Uterus (tissue), 4 donors: ENCODE measurements at places on chromosomes 7 and 10. TPM values are rescaled to one million over a fixed set of nuclear protein-coding genes. Genes with fewer than 3 reads are reported as not detected.

The SNCG gene
- total RNA-seq: 39.7 TPM

The TRPV5 gene
- not detected for total RNA-seq

GRCh38 chr10:128230401-128230800 is 104.2 kb upstream of the MKI67 start:
- H3K4me3 ChIP-seq: no peak overlapping the region
- no peaks in the 10 kb centered on the region for H3K4me1 ChIP-seq
- no peaks in the 10 kb centered on the region for H3K27me3 ChIP-seq

DNA sequence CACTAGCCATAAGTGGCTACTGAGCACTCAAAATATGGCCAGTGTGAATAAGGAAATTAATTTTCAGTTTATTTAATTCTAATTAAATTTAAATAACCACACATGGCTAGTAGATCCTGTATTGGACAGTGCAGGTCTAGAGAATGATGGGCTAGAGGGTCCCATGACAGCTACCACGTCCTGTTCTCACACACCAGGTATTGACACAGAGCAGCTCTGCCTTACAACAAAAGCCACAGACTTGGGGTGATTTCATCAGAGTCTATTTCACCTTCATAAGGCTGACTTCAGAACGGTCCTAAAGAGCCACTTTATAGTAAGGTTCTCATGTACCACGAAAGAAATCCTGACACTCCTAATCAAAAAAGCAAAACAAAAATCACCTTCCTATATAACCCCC is 111.3 kb downstream of the UBE2H start:
- no peaks in the 10 kb centered on the region for H3K36me3 ChIP-seq
- H3K4me3 ChIP-seq: no peak overlapping the region
- no peaks in the 10 kb centered on the region for H3K27me3 ChIP-seq
- H3K27ac ChIP-seq: no peak overlapping the region
